ENCODE measurements at places on chromosomes 2 and 18.

GRCh38 chr2:112644155-112644932, 1.4 kb upstream of the SLC20A1 start:
- H3K27me3 ChIP-seq = no peaks in the 10 kb centered on the region
- peak overlapping the region; percentile 69 for H3K27ac ChIP-seq
- peaks cover 28% of the 10 kb centered on the region for H3K36me3 ChIP-seq
- peak overlapping the region; percentile 90 for H3K4me3 ChIP-seq
- ATAC-seq = no peak

DNA sequence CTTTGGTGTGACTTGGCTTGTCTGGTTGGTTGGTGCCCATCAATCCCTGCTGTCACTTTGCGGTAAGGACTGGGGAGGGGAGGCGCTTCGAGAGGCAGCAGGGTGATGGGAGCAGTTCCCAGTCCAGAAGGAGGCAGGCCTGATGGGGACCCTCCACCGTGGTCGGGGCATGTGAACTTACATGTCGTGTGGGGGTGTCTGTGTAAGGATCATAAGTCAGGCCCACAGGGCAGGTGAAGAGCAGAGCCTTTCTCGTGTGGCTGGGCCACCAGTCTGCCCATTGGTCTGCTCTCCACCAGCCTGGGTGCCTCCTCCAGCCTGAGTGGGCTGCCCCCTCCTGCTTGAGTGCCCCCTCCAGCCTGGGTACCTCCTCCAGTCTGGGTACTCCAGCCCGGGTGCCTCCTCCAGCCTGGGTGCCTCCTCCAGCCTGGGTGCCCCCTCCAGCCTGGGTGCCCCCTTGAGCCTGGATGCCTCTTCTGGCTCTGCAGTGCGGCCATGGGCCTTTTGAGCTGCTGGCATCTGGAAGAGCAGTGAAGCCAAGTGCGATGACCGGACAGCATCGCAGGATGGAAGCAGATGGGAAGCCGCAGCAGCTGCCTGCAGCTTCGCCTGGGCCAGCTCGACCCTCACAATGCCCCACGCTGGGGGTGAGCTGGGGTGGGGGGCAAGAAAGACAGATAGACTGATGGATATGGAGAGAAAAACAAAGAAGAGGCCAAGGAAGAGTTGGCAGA, 25.0 kb downstream of the ATOH8 start:
- no peak overlapping the region for H3K27ac ChIP-seq
- ATAC-seq = no peak
- H3K27me3 ChIP-seq = peaks cover 12% of the 10 kb centered on the region
- no peaks in the 10 kb centered on the region for H3K4me1 ChIP-seq
- no peaks in the 10 kb centered on the region for H3K36me3 ChIP-seq
- no peak overlapping the region for H3K4me3 ChIP-seq

DNA sequence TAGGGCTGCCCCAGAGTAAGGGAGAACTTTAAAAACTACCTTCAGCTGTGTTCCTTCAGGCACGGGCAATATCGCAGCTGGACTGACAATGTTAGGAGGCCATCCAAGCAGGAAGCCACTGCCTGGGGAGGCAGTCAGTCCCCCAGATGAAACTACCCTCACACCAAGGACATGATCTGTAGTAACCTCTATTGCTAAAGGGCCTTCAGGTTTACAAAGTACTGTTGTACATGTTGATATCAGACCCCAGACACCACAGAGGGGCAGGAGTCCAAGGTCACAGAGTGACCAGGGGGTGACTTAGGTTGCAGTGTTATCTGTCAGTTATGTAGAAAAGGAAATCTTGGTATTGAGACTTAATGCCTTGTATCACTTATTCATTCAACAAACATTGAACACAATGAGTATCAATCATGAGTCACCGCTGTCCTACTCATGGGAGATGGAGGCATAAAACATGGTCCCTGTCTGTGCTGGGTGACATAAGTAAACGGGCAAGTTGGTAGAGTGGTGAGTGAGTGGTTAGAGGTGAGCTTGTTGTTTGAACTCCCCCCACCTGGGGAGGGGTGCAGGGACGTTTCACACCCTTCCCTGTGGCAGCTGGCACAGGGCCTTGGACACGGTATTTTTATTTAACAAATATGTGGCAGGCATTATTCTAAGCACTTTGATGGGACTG, 7.1 kb downstream of the CABLES1 start:
- no peak overlapping the region for H3K27ac ChIP-seq
- H3K27me3 ChIP-seq = peaks cover 11% of the 10 kb centered on the region
- H3K4me1 ChIP-seq = no peaks in the 10 kb centered on the region
- peak; percentile 69 for ATAC-seq
- H3K36me3 ChIP-seq = peaks cover under 1% of the 10 kb centered on the region

DNA sequence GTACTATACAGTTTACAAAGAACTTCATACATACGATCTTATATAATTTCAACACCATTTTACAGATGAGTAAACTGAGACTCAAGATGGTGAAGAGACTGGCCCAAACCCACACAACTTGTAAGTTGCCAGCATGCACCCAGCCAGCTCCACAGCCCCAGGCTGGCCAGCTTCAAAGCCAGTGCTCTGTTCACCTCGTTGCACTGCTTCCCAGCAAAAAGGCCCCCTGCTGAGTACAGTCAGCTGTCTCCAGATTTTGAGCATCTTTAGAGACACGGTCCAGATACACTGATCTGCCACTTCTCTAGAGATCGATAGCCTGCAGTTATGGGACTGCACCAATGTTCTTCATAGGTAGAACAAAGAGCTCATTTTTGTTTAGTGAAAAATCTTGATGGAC, 257.2 kb upstream of the CHAC2 start:
- no peaks in the 10 kb centered on the region for H3K4me1 ChIP-seq
- H3K27me3 ChIP-seq = peaks cover 6% of the 10 kb centered on the region
- H3K4me3 ChIP-seq = no peak overlapping the region
- ATAC-seq = no peak
- no peaks in the 10 kb centered on the region for H3K36me3 ChIP-seq

- H3K27me3 ChIP-seq = no peaks in the 10 kb centered on the region
- no peak for ATAC-seq
- H3K4me1 ChIP-seq = no peaks in the 10 kb centered on the region
Measured at GRCh38 chr2:21930226-21930625, 806.5 kb downstream of the TDRD15 start.

GRCh38 chr2:120503793-120504571, 158.0 kb downstream of the INHBB start:
- H3K4me3 ChIP-seq = no peak overlapping the region
- ATAC-seq = no peak
- no peak overlapping the region for H3K27ac ChIP-seq
- H3K4me1 ChIP-seq = no peaks in the 10 kb centered on the region

- H3K27me3 ChIP-seq = no peaks in the 10 kb centered on the region
- H3K4me1 ChIP-seq = no peaks in the 10 kb centered on the region
- no peak for ATAC-seq
- H3K4me3 ChIP-seq = no peak overlapping the region
- peaks cover 28% of the 10 kb centered on the region for H3K36me3 ChIP-seq
- no peak overlapping the region for H3K27ac ChIP-seq
Measured at GRCh38 chr2:119308793-119309330, 57.8 kb downstream of the C2orf76 start.

DNA sequence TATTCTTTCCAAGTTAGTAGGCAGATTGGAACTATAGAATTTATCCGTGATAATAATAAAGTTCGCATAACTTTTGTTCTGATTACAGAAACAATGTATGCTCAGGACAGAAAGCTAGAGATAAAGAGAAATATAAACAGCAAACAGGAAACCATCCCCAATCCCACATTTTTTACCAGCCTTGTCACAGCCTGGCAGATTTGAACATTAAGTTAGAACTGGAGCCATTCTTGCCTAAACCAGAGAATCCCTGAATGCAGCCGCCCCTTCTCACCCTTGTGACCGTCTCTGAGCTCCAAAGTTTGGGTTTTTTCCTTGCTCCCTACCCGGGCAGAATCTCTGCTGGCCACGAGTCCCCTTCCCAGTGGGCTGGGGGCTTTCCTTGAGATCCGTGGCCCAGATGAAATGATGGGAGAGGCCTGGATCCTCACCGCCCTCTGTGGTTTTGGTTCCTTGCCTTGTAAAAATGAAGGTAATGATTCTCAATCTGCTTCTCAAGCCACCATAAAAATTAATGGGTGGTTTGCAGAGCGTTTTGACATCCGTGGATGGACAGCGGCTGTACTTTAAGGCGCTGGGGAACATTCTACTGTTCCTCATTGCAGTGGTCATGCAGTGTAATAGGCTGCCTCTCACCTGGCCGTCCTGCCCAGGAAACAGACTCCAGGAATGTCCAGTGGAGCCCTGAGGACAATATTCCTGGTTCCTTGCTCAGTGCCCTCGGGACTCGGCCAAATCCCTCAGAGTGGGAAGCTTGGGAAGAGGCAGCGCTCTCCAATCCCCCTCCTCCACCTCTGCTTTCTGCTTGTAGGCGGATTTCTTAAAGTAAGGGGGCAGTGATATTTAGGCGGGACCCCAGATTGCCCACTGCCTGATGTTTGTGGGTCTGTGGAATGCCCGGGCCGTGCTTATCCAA, 1.6 kb downstream of the SH3BP4 start:
- H3K36me3 ChIP-seq = no peaks in the 10 kb centered on the region

GRCh38 chr18:31245820-31246219, 72.1 kb upstream of the DSG1 start:
- H3K27ac ChIP-seq = no peak overlapping the region
- no peaks in the 10 kb centered on the region for H3K36me3 ChIP-seq
- no peak for ATAC-seq
- H3K4me3 ChIP-seq = no peak overlapping the region
- H3K27me3 ChIP-seq = no peaks in the 10 kb centered on the region
- H3K4me1 ChIP-seq = no peaks in the 10 kb centered on the region

- ATAC-seq = peak; percentile 47
- peaks cover 52% of the 10 kb centered on the region for H3K4me1 ChIP-seq
- no peak overlapping the region for H3K27ac ChIP-seq
- no peaks in the 10 kb centered on the region for H3K27me3 ChIP-seq
- no peak overlapping the region for H3K4me3 ChIP-seq
Measured at GRCh38 chr2:97969081-97970067, 26.4 kb downstream of the TMEM131 start.

DNA sequence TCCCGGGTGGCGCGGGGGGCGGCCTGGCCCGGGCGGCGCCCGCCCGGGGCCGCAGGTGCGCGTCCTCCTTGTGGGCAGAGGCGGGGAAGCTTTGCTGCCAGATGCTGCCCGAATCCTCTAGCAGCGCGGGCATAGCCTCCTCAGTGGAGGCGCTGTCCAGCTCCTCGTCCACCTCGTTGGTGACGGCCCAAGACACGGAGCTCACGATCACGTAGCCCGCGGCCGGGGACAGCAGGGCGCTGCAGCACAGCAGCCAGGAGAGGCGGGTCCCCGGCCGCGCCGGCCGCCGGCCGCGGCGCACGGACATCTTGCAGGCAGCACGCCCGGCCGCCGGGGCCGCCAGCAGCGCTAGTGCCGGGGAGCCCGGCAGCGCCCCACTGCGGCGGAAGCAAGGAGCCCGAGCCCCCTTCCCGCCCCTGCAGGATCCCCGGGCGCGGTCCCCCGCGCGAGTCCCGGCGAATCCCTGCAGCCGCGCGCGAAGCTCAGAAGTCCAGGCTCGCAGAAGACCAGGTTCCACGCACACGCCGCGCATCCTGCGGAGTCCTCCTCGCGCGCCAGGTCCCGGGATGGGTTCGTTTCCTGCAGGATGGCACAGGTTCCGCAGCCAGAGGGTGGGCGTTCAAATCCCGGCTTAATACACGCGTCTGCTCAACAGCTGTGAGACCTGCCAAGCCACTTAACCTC, at the start of gene CREG2:
CREG2 (minus strand) TSS at position 353 of the 684 bp plus-strand sequence; CDS start at position 307, 46 bp downstream.
- H3K36me3 ChIP-seq = no peaks in the 10 kb centered on the region
- peaks cover 38% of the 10 kb centered on the region for H3K27me3 ChIP-seq
- ATAC-seq = peak; percentile 84
- no peaks in the 10 kb centered on the region for H3K4me1 ChIP-seq
- H3K4me3 ChIP-seq = peak within 1 kb of the TSS; percentile 75

GRCh38 chr2:74031221-74031620, 46.5 kb downstream of the TET3 start:
- peaks cover 19% of the 10 kb centered on the region for H3K36me3 ChIP-seq
- peak overlapping the region; percentile 91 for H3K27ac ChIP-seq
- ATAC-seq = no peak
- H3K4me1 ChIP-seq = peaks cover 54% of the 10 kb centered on the region
- H3K27me3 ChIP-seq = no peaks in the 10 kb centered on the region

DNA sequence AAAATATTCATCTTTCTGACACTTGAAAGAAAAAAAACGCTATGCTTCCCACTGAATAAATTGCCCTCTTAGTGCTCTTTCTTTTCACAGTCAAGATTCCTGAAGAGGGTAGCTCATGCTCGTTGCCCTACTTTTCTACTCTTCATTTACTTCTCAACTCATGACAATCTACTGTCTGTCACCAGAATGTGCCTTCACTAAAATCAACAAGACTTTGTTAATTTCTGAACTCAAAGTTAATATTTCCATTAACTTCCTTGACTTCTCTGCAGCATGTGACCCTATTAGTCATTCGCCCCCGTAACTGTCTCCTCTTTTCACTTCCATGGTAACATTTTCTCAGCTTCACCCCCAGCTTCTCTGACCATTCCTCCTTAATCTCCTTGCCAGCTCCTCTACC, 98.9 kb upstream of the MAPRE2 start:
- ATAC-seq = no peak
- H3K27ac ChIP-seq = no peak overlapping the region
- H3K36me3 ChIP-seq = no peaks in the 10 kb centered on the region
- H3K4me3 ChIP-seq = no peak overlapping the region

GRCh38 chr18:40326985-40327384, 1628.0 kb upstream of the PIK3C3 start:
- H3K4me3 ChIP-seq = no peak overlapping the region
- H3K27me3 ChIP-seq = no peaks in the 10 kb centered on the region
- no peak overlapping the region for H3K27ac ChIP-seq
- H3K4me1 ChIP-seq = no peaks in the 10 kb centered on the region

DNA sequence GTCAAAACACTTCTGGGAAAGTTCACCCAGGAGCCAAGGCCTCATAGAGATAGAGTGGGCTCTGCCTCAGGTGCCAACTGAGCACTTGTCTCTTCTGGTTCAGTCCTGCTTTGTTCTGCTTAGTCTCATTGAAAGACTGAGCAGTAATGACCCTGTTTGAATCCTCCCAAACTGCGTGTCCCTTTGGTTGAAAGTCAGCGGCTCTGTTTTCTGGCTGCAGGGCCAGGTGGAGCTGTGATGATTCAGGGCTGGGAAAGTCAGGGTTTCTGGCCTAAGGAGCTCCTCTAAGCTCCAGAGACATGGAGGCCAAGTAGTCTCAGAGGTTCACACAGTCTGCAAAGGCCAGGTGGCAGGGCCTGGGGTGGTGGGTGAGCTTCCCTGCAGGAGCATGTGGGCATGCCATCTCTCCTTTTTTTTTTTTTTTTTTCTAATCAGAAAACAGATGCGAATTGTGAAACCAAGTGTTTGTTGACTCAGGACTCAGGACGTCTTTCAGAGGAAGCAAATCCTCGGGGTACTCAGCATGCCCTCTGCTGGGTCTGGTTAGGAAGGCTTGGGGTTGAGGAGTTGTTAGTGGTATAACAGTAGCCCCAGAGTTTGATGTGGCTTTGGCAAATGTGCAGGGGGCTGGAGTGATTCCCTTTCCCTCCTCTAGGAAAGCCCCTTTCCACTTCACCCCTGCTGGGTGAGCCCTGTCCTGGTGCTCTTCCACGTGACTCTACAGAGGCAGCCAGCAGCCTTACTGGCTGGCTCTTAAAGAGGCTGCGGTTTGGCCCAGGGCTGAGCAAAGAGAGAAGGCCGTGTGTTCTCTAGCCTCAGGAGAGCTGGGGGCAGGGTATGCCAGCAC, 38.3 kb downstream of the TMEM17 start:
- no peaks in the 10 kb centered on the region for H3K4me1 ChIP-seq
- H3K27ac ChIP-seq = no peak overlapping the region
- H3K4me3 ChIP-seq = no peak overlapping the region
- no peak for ATAC-seq
